Fibroblast of mammary gland (primary cell): ENCODE measurements at places on chromosomes 13 and 19.
A peak's percentile ranks its signal among the peaks of the same experiment; 100 is the strongest.

DNA sequence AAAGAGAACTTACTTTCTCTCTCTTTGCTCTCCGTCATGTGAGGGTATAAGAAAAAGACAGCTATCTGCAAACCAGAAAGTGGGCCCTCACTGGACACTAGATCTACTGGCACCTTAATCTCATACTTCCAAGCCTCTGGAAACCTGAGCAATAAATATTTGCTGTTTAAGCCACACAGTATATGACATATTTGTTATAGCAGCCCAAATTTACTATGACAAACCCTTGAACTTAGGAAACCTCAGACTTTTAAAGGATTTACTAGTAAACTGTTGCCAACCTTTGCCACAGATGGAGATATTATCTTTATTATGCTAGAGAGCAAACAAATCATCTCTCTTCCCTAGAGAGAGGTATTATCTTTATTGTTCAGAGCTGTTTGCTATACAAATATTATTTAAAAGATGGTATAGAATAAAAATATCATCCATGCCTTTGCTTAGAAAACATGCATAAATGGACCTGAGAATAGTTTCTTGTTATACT, 1446.1 kb downstream of the SLITRK1 start:
- DNase-seq: no peak

DNA sequence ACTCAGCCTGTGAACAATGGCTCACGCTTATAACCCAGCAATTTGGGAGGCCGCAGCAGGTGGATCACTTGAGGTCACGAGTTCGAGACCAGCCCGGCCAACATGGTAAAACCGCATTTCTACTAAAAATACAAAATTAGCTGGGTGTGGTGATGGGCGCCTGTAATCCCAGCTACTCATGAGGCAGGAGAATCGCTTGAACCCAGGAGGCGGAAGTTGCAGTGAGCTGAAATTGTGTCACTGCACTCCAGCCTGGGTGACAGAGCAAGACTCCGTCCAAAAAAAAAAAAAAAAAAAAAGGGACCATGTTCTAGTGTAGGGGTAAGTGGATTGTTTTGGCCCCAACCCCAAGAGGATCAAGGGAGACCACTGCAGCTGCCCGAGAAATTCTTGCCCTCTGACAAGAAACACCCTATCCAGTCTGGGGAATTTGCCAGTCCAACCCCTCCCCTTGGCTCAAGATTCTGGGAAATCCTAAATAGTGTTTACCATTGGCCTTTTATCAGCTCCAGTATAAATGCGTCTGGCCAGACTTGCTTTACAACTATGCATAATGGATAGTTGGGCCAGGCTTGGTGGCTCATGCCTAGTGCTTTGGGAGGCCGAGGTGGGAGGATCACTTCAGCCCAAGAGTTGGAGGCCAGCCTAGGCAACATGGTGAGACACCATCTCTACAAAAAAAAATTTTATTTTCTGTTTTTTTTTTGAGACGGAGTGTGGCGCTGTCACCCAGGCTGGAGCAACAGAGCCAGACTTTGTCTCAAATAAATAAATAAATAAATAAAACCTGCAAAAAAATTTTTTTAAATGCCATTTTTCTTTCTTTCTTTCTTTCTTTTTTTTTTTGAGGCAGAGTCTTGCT, 5.1 kb upstream of the DHDH start:
- DNase-seq: peak; percentile 19

DNA sequence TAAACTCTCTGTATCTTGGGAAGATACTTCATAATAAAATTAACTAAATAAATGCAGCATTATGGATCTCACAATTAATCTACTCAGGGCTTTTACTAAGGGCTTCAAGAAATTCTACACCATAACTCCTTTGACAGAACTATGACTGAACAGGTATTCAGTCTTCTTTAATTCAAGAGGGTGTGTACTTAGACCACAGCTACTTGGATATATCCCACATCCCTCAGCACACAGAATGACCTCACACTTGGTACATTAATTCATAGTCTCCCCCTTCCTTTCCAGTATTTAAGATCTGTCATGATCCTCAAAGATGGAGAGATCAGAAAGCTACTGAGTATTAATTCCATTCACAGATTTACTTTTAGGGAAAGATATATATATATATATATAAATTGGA, 11.6 kb downstream of the DIAPH3 start:
- peak; percentile 37 for DNase-seq

DNA sequence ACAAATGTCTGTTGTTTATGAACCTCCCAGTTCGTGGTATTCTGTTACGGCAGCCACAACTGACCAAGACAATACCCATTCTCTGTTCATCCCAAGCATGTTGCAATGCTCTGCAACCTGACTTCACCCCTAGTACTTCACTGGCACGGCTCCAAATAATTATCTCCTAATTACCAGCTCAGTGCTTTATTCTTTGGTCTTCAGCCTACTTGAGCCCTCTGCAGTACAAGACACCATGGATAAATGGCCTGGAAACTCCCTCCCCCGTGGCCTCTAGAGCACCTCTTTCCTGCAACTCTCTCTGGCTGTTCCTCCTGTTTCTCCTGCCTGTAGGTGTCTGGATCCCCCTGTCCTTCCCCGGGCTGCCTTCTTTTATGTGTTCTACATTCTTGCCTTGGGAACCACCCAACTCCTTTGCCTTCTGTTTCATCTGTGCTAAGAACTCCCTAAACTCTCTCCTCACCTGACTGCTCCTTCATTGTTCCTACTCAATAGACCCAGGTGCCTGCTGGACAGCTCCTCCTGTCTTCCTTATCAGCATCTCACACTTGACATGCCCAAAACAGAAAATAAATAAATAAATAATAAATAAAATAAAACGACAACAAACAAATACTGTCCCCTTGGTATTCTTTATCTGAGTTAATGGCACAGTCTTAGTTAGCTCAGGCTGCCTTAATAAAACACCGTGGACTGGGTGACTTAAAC, 200.4 kb upstream of the IPO5 start:
- DNase-seq: no peak

GRCh38 chr13:25190256-25190655, 18.2 kb upstream of the AMER2 start:
- DNase-seq: no peak

GRCh38 chr19:48171710-48172109, 1.2 kb downstream of the ZSWIM9 start:
- no peak for DNase-seq

GRCh38 chr13:46595885-46596275, 42.9 kb downstream of the LRCH1 start:
- no peak for DNase-seq

- DNase-seq: no peak
Measured at GRCh38 chr13:94999871-95000270, 287.5 kb upstream of the SOX21 start.

DNA sequence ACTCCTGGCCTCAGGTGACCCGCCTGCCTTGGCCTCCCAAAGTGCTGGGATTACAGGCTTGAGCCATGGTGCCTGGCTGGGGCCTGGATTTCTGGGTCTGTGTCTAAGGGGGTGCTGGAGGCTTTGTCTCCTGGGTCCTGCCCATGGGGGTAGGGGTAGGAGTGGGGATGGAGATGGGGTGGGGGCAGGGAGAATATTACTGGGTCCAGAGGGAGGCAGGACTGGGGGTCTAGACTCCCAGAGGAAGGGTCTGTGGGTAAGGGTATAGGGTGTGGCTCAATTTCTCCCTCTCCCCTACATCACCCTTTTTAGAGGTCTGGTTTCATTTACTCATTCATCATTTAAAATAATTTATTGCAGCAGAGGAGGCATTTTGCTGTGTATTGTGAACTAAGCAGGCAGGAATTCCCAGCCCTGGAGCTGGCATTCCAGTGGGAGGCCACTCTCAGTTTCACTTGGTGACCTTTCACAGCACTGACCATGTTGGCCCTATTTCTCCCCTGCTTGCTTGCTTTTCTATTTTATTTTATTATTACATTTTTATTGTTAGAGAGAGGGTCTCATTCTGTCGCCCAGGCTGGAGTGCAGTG, 810 bp upstream of the NFKBID start:
- peak; percentile 35 for DNase-seq

GRCh38 chr19:2477141-2477710, 1.3 kb downstream of the GADD45B start:
- no peak for DNase-seq

GRCh38 chr13:94656766-94657165, 55.1 kb downstream of the GPR180 start:
- peak; percentile 97 for DNase-seq

DNA sequence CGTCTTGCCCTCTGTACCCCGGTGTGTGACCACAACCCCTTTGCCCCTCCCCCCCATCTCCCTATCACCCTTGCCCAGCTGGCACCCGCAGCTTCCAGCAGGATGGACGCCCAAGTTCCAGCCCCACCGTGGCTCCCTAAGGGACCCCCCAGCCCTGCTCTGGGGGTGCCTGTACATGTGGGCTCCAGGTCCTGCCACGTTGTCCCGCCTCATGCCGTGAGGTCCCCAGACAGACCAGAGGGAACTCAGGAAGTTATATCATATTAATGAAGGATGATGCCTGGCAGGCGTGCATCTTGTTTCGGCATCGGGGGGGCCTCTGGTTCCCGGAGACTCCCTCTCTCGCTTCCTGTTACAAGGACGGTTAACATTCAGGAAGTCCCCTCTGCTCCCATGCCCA, 1.6 kb upstream of the PTGIR start:
- DNase-seq: no peak

DNA sequence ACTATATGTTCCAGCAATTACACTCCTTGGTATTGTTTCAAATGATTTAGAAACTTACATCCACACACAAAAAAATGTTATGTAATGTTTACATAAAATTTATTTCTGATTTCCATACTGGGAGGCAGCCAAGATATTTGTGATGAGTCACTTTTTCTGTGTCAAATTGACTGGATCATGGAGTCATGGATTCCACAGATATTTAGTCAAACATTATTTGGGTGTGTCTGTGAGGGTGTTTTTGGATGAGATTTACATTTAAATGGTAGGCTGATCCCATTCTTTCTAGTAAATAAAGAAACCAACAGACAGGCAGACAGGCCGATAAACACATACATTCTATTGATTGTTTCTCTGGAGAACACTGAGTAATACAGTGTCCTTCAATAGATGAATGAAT, 562.8 kb downstream of the SLITRK6 start:
- DNase-seq: peak; percentile 49

- no peak for DNase-seq
Measured at GRCh38 chr19:7109678-7110289, 40.3 kb downstream of the ZNF557 start.

DNA sequence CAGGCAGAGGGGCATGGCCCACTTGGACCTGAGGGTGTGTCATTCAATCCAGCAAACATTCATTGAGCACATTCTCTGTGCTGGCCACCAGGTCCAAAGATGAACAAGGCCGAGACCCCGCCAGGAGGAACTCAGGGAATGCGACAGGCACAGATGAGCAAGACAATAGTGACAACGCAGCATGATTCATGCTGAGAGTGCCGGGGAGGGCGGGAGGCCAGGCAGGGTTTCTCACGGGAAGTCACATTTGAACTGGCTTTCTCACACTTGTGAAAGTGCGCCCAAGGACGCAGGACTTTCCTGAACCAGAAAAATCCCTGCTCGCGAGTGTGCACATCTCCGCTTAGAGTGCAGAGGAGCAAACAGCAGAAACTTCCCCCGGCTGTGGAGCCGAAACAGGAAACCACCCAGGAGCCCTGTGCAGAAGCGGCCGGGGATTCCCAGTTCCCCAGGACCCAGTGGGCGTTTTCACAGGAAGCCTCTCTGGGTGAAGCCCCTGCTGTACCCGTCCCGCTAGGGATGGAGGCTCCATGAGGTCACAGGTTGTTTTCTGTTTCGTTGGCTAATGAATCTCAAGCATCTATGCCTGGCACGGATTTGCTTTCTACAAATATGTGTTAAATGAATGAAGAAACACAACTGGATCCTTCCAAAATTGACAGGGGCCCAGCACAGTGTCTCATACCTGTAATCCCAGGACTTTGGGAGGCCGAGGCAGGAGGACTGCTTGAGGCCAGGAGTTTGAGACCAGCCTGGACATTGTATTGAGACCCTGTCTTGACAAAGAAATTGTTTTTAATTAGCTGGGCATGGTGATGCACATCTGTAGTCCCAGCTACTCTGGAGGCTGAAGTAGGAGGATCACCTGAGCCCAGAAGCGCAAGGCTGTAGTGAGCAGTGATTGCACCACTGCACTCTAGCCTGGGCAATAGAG, 68.4 kb upstream of the TM9SF2 start:
- DNase-seq: peak; percentile 80

DNA sequence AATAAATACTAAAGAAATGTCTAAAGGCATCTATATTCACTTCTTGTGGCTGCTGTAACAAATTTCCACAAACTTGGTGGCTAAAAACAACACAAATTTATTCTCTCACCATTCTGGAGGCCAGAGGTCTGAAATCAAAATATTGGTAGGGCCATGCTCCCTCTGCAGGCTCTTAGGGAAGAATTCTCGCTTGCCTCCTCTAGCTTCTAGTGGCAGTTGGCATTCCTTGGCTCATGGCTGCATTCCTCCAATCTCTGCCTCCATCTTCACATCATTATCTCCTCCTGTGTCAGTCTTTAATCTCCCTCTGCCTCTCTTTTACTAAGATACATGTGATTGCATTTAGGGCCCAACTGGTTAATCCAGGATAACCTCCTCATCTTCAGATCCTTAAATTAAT, 54.1 kb upstream of the RFXAP start:
- DNase-seq: no peak

DNA sequence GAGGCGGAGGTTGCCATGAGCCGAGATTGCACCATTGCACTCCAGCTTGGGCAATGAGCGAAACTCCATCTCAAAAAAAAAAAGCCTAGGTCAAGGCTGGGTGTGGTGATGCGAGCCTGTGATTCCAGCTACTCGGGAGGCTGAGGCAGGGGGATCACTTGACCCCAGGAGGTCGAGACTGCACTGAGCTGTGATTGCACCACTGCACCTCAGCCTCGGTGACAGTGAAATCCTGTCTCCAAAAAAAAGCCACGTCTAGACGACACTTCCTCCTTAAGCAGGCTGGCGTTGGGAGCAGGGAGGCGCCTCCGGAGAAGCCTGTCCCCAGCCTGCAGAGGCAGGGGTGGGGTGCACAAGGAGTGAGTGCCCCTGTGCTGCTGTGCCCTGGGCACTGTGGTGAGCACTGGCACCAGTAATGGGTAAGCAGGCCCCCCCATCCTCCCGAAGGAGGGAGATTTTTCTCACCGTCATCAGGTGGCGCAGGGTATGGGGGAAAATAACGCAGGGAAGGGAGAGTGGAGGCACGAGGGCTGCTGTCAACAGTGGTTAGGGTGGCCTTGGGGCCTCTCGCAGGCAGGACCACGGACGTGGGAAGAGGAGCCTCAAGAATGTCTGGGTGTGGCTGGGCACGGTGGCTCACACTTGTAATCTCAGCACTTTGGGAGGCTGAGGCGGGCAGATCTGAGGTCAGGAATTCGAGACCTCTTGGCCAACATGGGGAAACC, 706 bp downstream of the P2RY11 start:
- DNase-seq: no peak

DNA sequence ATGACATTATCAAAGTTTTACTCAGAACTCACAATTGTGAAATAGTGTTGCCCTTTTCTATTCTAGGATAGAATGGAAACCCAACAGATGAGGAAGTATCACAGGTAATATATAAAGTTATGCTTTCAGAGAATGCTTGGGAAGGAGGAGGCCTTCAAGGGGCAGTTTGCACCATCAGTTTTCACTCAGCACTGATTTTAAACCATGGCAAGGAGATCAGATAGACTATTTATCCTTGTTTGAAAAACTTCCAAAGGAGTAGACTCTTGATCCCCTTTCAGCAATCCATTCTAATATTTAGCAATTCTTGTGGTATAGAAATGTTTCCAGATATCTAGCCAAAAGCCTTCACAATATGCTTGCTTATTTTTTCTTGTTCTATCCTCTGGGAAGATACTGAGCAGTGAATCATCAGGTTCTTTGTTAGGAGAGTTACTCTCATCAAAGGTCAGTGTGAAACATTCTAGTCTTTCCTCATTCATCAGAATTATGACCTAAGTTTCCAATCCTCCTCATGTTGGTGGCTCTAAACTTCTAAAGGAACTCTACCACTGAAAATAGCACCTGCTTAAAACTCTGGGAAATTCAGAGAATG, 3.8 kb downstream of the GPC6 start:
- DNase-seq: peak; percentile 92
